Activated T-cell treated with anti-CD3 and anti-CD28 coated beads for 24 hours (primary cell): ENCODE measurements at places on chromosomes 5 and 9.

- no peak for DNase-seq
Observed at GRCh38 chr9:27261517-27262211, 35.3 kb downstream of the EQTN start.

DNA sequence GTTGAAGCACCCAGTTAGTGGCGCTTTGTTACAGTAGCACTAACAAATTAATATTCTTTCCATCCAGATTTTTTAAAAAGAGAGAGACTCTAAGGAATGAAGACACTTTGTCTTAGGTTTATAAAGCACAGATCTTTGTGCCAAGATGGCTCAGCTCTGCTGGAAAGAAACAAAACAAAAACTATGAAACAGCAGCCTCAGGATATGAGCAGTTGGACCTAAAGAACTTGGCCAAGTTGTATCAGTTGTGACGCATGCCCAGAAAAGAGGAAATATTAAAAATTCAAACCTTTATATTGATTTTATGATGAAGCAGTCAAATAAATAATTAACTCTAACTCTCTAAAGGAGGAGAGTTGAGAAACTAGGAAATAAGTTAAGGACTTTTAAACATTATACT, 427.2 kb downstream of the SPOCK1 start:
- DNase-seq, result no peak

DNA sequence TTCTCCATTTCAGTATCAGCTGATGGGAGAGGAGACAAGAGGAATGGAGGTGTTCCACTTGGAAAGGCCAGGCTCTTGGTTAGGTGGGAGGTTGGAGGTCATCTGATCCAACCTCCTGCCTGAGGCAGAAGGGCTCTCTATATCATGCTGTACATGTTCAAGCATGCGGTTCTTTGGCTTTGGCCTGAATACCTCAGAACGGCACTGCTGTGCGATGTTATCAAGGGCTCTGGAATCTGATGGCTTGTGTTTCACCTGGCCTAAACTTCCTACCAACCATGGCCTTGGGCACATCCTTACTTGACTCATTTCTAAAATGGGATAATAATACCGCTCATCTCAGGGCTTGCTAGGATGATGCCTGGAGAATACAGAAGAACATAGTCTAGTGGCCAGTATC, 90.1 kb upstream of the FAM169A start:
- no peak for DNase-seq

- DNase-seq, result no peak
Observed at GRCh38 chr5:156497804-156498208, 170.8 kb downstream of the SGCD start.

GRCh38 chr5:9932770-9933169, 302.6 kb upstream of the TAS2R1 start:
- no peak for DNase-seq

DNA sequence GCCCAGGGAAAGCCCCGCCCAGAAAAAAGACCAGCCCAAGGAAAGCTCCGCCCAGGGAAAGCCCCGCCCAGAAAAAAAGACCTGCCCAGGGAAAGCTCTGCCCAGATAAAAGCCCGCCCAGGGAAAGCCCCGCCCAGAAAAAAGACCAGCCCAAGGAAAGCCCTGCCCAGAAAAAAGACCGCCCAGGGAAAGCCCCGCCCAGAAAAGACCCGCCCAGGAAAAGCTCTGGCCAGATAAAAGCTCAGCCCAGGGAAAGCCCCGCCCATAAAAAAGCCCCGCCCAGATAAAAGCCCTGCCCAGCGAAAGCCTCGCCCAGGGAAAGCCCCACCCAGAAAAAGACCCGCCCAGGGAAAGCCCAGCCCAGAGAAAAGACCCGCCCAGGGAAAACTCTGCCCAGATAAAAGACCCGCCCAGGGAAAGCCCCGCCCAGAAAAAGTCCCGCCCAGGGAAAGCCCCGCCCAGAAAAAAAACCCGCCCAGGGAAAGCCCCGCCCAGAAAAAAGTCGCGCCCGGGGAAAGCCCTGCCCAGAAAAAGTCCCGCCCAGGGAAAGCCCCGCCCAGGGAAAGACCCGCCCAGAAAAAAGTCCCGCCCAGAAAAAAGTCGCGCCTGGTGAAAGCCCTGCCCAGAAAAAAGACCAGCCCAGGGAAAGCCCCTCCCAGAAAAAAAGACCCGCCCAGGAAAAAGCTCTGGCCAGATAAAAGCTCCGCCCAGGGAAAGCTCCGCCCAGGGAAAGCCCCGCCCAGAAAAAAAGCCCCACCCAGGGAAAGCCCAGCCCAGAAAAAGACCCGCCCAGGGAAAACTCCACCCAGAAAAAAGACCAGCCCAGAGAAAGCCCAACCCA, 11.9 kb downstream of the GRIN1 start:
- no peak for DNase-seq

GRCh38 chr5:26582350-26583045, 455.9 kb downstream of the CDH9 start:
- DNase-seq, result no peak

DNA sequence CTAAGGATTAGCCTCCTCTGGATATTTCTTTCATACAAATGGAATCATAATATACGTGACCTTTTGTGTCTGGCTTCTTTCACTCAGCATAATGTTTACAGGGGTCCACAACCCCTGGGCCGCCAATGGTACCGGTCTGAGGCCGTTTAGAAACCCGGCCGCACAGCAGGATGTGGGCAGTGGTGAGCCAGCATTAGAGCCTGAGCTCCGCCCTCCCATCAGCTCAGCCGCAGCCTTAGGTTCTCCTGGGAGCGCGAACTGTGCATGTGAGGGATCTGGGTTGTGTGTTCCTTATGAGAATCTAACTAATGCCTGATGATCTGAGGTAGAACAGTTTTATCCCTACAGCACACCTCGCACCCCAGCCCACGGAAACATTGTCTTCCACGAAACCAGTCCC, 229.7 kb downstream of the ICE1 start:
- no peak for DNase-seq

DNA sequence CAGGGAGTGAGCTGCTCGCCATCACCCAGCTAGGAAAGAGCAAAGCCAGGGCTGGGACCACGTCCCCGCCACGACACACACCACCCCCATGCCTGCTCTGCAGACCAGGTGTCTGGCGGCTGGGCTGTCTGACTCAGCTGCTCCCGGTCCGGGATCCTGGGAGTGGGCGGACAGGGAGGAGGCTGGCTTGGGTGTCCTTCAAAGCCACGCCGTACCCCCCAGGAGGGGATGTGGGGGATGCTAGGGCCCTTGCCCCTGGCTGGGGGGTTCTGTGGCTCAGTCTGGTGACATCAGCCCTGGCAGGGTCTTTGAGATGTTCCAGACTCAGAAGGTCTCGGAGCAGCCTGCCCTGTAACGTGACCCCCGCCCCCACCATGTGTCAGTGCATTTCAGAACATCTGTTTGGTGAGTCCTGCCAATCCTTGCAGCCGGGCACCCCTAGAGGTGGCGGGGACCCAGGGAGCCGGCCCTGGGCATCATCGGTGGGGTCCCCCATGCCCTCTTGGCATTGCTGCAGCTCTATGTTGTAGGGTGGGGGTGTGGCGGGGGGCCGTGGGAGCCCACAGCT, 62.3 kb downstream of the HMCN2 start:
- no peak for DNase-seq

- no peak for DNase-seq
Observed at GRCh38 chr5:25858019-25858418, 1180.4 kb downstream of the CDH9 start.

DNA sequence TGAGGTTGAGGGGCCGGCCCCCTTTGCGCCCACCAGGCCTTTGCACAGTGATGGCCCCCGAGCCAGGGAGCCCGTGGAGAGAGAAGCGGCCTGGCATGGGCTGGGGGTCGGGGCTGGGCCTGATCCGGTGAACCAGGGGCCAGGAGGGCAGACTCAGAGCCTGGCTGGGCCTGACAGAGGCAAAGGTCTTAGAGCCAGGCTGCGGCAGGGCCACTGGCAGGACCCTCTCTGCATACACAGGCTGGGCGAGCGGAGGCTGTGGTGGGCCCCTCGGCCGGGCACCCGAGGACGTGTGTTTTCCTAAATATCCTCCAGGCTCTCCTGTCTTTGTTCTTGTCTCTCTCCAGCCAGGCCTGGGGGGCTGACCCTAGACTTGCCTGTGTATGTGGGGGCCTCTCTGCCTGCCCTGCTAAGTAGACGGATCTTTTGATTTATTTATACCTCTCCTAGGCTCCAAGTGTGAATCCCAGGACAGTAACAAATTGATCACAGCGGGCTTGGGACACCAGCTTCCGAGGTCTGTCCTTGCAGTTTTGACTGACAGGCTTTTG, 933 bp downstream of the NEK6 start:
- no peak for DNase-seq

DNA sequence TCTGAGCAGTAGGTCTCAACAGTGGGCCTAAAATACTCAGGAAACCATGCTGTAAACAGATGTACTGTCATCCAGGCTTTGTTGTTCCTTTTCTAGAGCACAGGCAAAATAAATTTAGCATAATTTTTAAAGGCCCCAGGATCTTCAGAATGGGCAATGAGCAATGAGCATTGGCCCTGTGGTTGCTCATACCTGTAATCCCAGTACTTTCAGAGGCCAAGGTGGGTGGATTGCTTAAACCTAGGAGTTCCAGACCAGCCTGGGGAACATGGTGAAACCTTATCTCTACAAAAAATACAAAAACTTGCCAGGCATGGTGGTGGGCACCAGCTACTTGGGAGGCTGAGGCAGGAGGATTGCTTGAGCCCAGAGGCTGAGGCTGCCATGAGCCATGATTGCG, 13.5 kb upstream of the PCBD2 start:
- DNase-seq, result no peak

DNA sequence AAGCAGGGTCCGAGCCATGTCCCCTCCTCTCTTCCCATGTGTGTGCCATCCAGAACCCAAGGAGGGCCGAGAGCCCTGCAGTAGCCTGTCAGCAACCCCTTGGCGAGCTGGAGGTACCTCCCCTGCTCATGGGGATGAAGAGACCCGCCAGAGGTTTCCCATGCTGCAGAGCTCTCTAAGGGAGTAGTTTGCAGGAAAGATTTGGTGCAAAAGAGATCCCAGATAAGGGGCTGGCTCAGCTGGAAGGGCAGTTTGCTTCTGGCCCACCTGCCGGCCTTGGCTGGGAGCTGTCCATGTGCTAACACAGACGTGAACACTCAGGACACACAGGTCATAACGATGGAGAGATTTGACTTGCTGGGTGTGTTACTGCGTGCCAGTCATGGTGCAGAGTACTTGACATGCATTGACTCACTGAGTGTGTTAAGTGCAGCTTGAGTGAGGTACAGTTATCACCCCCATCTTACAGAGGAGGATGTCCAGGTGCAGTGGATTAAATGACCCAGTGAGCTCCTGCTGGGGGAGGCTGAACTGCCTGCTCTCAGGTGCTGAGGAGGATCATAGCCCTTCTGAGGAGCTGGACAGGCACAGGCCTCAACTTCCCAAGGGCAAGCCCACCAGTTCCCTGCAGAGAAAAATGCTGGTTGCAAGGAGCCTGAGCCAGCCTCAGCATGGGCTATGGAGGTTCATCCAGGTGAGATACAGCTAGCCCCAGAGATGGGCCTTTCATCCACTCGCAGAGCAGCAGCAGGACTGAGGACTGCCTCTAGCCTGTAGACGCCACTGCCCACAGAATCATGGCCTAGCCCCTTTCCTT, 6.3 kb upstream of the SLC25A48 start:
- no peak for DNase-seq

GRCh38 chr5:143685246-143685815, 126.6 kb upstream of the HMHB1 start:
- DNase-seq, result no peak

DNA sequence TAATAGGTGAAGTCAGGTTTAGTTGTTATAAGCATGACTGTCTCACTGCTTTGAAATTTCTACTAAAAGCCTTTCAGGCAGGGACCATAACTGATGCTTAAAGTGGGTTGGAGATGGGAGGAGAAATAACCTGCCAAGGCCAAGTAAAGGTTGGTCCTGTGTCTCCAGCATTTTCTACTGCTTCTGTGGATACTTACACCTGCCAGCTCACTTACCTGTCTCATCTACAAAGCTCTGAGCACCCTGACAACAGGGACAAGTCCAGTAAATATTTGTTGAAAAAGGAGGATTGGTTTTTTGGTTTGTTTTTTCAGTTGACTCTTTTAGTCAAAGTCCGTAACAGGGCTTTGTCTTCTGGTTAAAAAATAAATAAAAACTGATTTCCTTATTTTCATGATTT, 38.6 kb downstream of the GRAMD2B start:
- no peak for DNase-seq

GRCh38 chr5:18299166-18299565, 664.9 kb downstream of the TAF11L14 start:
- DNase-seq, result no peak

DNA sequence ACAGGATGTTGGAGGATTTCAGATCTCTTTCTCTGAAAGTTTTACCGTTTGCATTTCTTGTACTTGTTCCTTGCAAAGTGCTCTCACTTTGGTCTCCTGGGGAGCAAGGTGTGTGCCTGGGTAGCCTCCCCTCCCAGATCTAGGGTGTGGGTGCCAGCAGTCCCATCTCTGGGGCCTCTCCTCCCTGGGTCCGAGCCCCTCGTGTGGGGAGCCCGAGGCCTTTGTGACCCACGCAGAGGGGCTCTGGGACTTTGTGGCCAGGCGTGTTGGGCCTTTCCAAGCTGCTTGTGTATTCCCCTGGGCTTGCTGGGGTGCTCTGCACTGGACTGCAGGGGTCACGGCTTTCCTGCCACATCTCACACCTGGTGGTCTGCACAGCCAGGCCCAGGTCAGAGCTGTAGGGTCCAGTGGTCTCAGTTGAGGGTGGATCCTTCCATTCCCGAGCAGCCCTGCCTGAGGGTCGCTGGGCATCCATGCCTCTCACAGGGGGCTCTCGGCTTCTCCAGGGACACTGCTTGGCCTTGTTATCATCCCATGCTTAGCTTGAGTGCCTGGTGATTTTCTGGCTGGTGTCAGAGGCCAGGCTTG, 96.3 kb downstream of the CACNA1B start:
- no peak for DNase-seq

- no peak for DNase-seq
Observed at GRCh38 chr5:6395621-6396020, 17.3 kb upstream of the MED10 start.

DNA sequence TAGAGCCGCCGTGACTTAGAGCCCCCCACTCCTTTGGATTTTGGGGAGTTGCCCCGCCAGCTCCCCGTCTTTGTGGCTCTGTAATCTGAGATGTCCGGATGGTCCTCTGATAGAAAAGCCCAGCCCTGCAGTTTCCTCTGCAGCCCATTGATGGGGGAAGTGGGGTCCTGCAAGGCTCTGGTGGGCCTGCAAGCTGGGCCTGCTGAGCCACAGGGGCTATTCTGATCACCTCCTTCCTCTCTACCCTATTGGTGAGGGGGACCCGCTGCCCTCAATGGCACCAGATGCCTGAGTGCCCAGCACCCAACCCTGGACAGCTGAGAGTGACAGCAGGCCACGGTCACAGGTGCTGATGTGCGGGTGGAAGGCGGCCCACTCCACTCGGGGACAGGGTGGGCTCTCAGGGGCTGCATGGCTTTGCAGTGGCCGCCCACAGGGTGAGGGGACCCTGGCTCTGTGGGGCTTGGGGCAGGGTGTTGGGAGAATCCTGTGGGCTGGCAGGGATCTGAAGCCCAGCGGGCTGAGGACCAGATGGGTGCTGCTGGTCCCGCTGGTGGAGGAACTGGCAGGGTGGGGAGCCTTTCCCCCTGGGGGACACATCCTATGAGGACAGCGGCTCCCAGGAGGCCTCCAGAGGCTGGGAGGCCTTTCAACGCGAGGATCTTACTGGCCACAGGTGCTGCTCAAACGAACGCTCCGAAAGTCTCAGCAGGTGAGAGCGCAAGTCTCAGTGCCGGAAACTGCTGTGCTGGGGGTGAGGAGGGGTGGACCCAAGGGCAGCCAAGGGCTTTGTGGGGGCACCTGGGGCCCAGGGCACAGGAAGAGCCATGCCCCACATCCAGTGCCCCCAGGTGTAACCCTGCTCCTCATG, 30.0 kb upstream of the LPCAT1 start:
- DNase-seq, result no peak

- no peak for DNase-seq
Observed at GRCh38 chr5:7917130-7918123, 48.5 kb downstream of the MTRR start.
